ENCODE measurements at places on chromosomes 1 and 21. TPM values are rescaled to one million over a fixed set of nuclear protein-coding genes. Genes with fewer than 3 reads are reported as not detected.
A peak's percentile ranks its signal among the peaks of the same experiment; 100 is the strongest.

GRCh38 chr1:10979483-10979920 is 33.0 kb upstream of the TARDBP start:
- peaks cover 20% of the 10 kb centered on the region for H3K4me1 ChIP-seq
- H3K4me3 ChIP-seq = no peak overlapping the region
- peak overlapping the region; percentile 69 for H3K27ac ChIP-seq
- H3K36me3 ChIP-seq = no peaks in the 10 kb centered on the region

- H3K27me3 ChIP-seq = peaks cover 89% of the 10 kb centered on the region
- DNase-seq = peak; percentile 44
- H3K36me3 ChIP-seq = no peaks in the 10 kb centered on the region
- peaks cover 11% of the 10 kb centered on the region for H3K4me1 ChIP-seq
- H3K27ac ChIP-seq = peak overlapping the region; percentile 33
Measured at GRCh38 chr21:42061195-42061985, 9.7 kb upstream of the UMODL1 start.

The KLF17 gene
- not detected for total RNA-seq

The FCGR2B gene
- total RNA-seq = 9.7 TPM

DNA sequence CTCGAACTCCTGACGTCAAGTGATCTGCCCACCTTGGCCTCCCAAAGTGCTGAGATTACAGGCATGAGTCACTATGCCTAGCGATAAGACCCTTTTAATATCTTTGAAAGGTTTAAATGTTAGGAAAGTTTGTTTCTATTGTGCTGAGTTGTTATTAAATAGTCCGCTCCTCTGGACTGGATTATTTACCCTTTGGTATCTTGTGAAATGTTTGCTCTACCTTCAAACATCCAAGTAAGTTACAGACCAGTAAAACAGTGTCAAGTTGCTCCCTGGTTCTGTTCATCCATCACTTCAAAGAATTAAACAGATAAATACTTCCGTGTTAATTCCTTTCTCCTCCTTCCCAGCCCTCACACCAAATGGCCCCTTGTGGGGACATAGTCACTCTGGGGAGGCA is 44.8 kb downstream of the CASQ2 start:
- H3K27ac ChIP-seq = no peak overlapping the region
- H3K4me1 ChIP-seq = peaks cover 36% of the 10 kb centered on the region
- H3K27me3 ChIP-seq = no peaks in the 10 kb centered on the region
- DNase-seq = no peak
- peaks cover 42% of the 10 kb centered on the region for H3K36me3 ChIP-seq
- no peak overlapping the region for H3K4me3 ChIP-seq

The PROX1 gene
- total RNA-seq = 80.6 TPM

- H3K36me3 ChIP-seq = peaks cover 29% of the 10 kb centered on the region
- DNase-seq = peak; percentile 84
- peak overlapping the region; percentile 12 for H3K4me3 ChIP-seq
- H3K27me3 ChIP-seq = no peaks in the 10 kb centered on the region
- H3K4me1 ChIP-seq = peaks cover 47% of the 10 kb centered on the region
Measured at GRCh38 chr1:18913065-18913835, 10.9 kb upstream of the ALDH4A1 start.

The RGS18 gene
- total RNA-seq = 0.71 TPM

DNA sequence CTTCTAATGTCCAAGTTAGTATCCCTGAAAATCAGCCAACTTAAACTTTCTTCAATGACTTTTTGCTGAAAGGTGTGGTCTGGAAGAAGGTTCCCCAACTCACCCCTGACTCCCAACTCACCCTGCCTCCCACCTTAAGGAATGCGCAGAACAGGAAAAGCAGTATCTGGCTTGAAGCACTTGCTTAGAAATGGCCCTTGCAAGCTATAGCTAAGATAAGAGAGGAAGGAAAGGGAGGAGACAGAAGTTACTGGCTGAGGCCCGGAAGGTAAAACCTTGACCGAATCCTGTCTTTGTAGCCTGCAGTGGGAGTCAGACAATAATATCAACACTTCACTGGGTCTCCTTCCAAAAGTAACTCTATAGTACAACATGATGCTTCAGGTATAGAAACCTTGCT is 2.9 kb downstream of the CYYR1 start:
- H3K4me3 ChIP-seq = peak overlapping the region; percentile 70
- peaks cover 33% of the 10 kb centered on the region for H3K4me1 ChIP-seq
- no peaks in the 10 kb centered on the region for H3K36me3 ChIP-seq
- peak overlapping the region; percentile 92 for H3K27ac ChIP-seq

The NBPF6 gene
- not detected for total RNA-seq

- no peaks in the 10 kb centered on the region for H3K4me1 ChIP-seq
- no peaks in the 10 kb centered on the region for H3K36me3 ChIP-seq
- H3K4me3 ChIP-seq = no peak overlapping the region
- DNase-seq = no peak
- peaks cover 29% of the 10 kb centered on the region for H3K27me3 ChIP-seq
- no peak overlapping the region for H3K27ac ChIP-seq
Measured at GRCh38 chr21:31354604-31355443, 10.8 kb upstream of the TIAM1 start.

The TEX38 gene
- total RNA-seq = 0.22 TPM

DNA sequence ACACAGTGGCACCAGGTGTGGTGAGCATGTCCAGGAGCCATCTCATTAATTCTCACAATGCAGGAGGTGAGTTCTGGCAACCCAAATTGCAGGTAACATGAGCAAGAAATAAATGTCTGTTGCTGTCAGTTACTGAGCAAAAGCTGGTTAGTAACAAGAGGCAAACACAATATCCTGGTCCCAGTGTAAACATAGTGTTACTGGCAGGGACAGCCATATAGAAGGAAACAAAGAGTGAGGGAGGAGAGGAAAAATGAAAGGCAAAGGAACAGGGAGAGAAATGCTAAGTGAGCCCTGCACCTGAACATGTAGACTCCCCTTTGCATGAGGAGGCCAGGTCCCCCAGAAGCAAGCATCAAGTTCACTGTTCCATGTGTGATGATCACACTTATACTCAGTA is 203.6 kb downstream of the TRABD2B start:
- no peak overlapping the region for H3K27ac ChIP-seq
- peaks cover 6% of the 10 kb centered on the region for H3K4me1 ChIP-seq
- H3K36me3 ChIP-seq = no peaks in the 10 kb centered on the region
- DNase-seq = no peak
- H3K27me3 ChIP-seq = no peaks in the 10 kb centered on the region

DNA sequence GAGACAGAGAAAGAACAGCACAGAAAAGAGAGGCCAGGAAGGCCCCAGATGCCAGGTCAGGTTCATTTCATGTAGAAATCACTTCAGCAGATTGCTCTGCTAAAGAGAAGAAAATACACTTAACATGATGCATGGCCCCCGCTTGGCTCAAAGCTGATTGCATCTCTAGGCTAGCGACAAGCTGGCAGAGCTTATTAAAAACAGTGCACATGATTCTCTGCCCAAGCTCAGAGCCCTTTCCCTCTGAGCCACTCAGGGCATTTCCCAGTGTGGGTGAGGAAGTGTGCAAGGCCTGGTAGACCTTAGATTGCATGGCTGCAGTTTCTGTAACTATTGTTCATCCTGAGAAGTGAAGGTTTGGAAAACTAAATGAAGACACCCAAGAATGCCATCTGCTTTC is 3.3 kb upstream of the CAPN9 start:
- DNase-seq = no peak
- no peaks in the 10 kb centered on the region for H3K36me3 ChIP-seq
- H3K4me1 ChIP-seq = peaks cover 4% of the 10 kb centered on the region
- no peaks in the 10 kb centered on the region for H3K27me3 ChIP-seq
- no peak overlapping the region for H3K4me3 ChIP-seq
- no peak overlapping the region for H3K27ac ChIP-seq

The OPRD1 gene
- not detected for total RNA-seq

DNA sequence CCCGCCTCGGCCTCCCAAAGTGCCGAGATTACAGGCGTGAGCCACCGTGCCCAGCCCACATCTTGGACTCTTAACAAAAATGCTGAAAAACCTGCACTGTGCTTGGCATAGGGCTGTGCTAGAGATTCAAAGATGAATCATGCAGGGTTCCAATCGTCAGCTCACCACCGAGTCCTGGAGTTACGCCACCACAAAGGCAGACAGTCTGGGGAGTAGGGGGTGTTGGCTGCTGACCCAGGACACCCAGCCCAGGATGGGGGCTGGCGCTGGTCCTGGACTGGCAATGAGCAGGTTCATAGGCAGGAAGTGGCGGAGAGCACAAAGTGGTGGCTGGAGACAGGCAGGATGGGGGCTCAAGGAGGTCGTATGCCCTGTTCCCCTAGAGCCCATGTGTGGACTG is 16.0 kb downstream of the PSRC1 start:
- no peak overlapping the region for H3K27ac ChIP-seq
- H3K27me3 ChIP-seq = no peaks in the 10 kb centered on the region
- H3K4me1 ChIP-seq = peaks cover 7% of the 10 kb centered on the region
- H3K36me3 ChIP-seq = no peaks in the 10 kb centered on the region
- H3K4me3 ChIP-seq = no peak overlapping the region
- DNase-seq = no peak

DNA sequence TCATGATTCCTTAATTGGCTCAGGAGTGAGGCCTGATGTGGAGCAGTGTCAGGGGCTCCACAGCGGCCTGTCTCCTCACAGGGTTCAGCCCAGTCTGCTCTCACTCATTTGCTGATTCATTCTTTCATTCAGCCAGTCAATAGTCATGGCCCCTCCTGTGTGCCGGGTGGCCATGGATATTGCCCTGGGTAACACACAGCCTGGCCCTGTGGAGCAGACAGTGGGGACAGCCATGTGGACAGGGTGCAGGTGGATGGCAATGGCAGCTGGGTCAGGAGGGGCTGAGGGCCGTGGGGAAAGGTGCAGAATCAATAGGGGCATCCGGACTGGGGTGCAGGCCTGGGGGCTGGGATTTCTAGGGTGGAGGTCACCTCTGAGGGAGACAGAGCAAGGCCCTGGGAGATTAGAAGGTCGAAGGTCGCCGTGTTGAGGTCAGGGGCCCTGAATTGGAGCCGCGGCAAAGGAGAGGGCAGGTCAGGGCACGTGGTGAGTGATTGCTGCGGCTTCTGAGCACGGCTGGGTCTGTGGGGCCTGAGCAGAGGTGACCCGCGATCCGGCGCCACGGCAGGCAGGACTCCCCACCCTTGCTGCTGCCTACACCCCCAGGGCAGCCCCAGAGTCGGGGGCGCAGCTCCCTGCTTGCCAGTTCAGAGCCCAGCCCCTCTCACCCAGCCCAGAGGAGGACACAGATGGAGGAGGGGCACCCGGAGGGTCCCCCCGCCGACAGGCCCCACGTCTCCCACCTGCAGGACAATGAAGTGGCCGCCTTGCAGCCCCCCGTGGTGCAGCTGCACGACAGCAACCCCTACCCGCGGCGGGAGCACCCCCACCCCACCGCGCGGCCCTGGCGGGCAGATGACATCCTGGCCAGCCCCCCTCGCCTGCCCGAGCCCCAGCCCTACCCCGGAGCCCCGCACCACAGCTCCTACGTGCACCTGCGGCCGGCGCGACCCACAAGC is 33.4 kb downstream of the SLC19A1 start:
- no peak overlapping the region for H3K27ac ChIP-seq
- peaks cover 57% of the 10 kb centered on the region for H3K36me3 ChIP-seq
- no peak overlapping the region for H3K4me3 ChIP-seq
- DNase-seq = peak; percentile 12
- H3K27me3 ChIP-seq = no peaks in the 10 kb centered on the region

DNA sequence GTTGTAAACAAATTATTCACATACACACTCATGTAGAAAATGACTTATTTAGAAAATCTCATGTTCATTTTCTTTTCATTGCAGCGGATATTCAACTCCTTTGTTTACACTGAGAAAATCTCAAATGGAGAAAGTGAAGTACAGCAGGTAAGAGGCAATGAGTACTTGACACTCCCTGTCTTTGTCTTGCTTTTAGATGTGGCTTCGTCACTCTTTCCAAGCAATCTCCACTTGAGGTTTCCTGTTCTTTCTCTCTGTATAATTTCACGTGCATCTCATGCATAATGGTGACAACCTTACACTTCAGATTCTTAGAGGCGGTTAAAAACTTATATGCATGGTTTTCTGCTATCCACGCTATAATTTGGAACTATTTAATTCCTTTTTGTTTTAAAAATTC is 80.6 kb downstream of the CACHD1 start:
- peaks cover 21% of the 10 kb centered on the region for H3K4me1 ChIP-seq
- DNase-seq = no peak
- no peak overlapping the region for H3K27ac ChIP-seq
- H3K36me3 ChIP-seq = no peaks in the 10 kb centered on the region
- no peaks in the 10 kb centered on the region for H3K27me3 ChIP-seq

The TSHB gene
- not detected for total RNA-seq

The RCC1 gene
- total RNA-seq = 6.3 TPM

GRCh38 chr1:224519874-224520273 is 85.3 kb upstream of the WDR26 start:
- no peaks in the 10 kb centered on the region for H3K4me1 ChIP-seq
- no peaks in the 10 kb centered on the region for H3K27me3 ChIP-seq
- H3K4me3 ChIP-seq = no peak overlapping the region
- H3K27ac ChIP-seq = no peak overlapping the region

- H3K36me3 ChIP-seq = no peaks in the 10 kb centered on the region
- H3K4me3 ChIP-seq = no peak overlapping the region
- no peaks in the 10 kb centered on the region for H3K4me1 ChIP-seq
- H3K27ac ChIP-seq = no peak overlapping the region
- no peaks in the 10 kb centered on the region for H3K27me3 ChIP-seq
- no peak for DNase-seq
Measured at GRCh38 chr1:32448773-32449456, 16.0 kb upstream of the ZBTB8B start.

DNA sequence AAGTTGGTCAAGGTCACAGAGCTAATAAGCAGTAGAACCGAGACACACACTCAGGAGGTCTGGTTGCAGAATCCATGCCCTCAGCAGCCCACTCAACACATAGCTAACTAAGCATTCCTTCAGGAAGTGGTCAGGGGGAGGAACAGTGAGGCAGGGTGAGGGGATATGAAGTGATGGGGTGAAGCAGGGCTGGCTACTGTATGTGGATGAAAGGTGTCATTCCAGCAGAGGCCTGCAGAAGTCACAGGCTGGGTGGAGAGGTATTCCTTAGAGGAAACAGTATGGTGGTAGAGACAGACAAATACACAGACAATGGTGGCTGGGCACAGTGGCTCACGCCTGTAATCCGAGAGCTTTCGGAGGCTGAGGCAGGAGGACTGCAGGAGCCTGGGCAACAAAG is 14.1 kb downstream of the TMCO4 start:
- H3K27ac ChIP-seq = no peak overlapping the region
- no peak for DNase-seq
- H3K4me1 ChIP-seq = no peaks in the 10 kb centered on the region
- peaks cover 38% of the 10 kb centered on the region for H3K36me3 ChIP-seq

- peak overlapping the region; percentile 92 for H3K4me3 ChIP-seq
- no peaks in the 10 kb centered on the region for H3K36me3 ChIP-seq
- peaks cover 28% of the 10 kb centered on the region for H3K4me1 ChIP-seq
Measured at GRCh38 chr1:167454894-167455785, 63.2 kb downstream of the CD247 start.

The ADCY10 gene
- 0.22 TPM for total RNA-seq

DNA sequence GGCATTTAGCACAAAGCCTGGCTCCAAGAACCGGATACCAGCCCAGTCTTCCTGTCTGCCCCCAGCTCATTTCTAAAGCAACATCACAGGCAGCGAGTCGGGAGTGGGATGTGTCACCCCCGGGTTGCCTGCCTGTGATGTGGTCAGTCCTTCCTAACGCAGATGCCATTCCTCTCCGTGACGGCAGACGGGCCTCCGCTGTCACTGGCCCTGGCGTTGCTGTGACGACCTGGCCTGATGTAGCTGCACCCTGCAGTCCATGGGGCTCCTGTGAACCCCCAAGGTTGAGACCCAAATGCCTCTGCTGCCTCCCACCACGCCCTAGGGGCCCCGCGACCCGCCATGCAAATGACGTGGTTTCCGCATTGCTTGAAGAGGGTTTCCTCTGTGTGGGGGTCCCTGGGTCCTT is 12.3 kb downstream of the TNFRSF1B start:
- peaks cover 14% of the 10 kb centered on the region for H3K27me3 ChIP-seq
- no peak overlapping the region for H3K4me3 ChIP-seq
- DNase-seq = no peak
- peak overlapping the region; percentile 94 for H3K27ac ChIP-seq
